Stimulated activated CD8-positive, alpha-beta memory T cell treated with anti-CD3 and anti-CD28 coated beads, Interleukin-2, amount 100 ng/mL, for 1 hour (primary cell): ENCODE measurements at places on chromosomes 1 and 21.

GRCh38 chr1:177659281-177659680 is 310.6 kb downstream of the SEC16B start:
- no peak for DNase-seq

GRCh38 chr1:6588893-6589520 is 9.2 kb downstream of the ZBTB48 start:
- no peak for DNase-seq

DNA sequence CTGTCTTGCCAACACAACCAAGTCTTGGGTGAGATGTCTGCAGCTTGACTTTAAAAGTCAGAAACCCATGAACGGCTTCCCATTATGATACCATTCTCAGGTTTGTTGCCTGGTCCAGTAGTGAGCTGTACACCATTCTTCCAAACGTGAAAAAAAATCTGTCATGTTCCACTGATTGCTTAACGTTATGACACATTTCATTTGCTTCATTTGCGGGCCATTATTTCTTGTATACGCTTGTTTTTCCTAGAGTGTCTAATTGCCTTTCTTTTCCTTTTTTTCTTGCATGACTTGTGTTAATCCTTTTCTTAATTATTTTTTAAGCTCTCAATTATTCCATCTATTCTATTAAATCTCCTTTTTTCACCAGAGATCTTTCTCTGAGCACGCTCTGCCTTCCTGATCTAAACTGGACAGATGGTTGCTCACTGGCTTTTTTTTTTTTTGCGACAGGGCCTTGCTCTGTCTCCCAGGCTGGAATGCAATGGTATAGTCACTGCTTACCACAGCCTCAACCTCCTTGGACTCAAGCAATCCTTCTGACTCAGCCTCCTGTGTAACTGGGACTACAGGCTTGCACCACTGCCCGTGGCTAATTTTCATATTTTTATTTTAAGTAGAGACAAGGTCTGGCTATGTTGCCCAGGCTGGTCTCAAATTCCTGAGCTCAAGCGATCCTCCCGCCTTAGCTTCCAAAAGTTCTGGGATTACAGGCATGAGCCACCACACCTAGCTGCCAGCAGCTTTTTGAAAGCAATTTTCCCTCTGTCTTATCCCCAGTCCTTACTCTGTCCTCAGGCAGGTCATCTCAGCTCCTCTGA is 31.7 kb upstream of the CAMTA1 start:
- DNase-seq, result no peak

DNA sequence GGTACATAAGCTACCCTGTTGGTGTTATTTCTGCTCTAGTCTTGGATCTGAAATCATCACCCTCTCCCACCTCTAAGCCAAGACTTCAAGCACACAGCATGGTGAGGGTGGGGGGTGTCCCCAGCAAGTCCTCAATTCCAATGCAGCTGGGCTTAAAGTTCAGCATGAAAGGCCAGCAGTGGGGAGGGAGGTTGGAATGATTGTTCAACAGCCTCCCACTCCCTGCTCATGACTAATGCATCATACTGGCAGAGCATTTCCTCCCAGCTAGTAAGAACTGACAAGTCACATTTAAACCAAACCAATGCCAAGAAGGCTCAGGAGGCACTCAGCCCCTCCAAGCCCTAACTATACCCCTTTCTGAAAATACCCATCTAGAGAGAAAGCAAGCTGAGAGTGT is 50.1 kb downstream of the TIAM1 start:
- no peak for DNase-seq

DNA sequence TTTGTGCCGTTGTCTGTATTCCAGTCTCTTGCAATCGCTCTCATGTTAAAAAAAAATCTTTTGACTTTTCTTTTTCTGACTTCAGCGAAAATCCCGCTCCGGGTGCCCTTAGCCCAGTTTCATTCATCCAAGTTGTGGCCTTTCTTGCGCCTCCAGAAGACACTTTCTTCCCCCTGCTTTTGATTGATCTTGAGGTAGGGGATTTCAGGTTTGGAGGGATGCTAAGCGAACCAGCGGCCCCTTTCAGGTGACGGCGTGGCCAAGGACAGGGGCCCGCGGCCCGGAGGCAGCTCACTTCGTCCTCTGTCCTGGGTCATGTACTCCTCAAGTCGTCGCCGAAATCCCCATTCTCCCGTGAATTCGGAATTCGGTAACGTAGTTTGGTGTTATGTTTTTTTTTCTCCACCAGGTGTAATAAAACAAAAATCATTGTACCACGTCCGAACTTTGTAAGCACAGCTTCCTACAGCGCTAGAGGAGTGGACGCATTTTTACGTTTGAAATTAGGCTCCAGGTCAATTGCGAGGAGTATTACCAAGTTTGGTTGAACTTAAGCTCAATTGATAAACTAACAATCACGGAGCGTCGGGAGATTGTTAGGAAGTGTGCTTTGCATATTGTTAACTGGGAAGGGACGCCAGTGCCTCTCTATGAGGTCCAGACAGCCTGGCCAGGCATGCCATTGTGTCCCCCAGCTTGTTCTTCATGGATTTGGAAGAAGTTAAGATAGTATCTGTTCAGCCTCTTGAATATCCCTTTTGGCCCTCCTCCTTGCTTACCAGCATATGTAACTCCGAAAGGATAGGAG is 1.1 kb downstream of the MRPS6 start:
- no peak for DNase-seq

DNA sequence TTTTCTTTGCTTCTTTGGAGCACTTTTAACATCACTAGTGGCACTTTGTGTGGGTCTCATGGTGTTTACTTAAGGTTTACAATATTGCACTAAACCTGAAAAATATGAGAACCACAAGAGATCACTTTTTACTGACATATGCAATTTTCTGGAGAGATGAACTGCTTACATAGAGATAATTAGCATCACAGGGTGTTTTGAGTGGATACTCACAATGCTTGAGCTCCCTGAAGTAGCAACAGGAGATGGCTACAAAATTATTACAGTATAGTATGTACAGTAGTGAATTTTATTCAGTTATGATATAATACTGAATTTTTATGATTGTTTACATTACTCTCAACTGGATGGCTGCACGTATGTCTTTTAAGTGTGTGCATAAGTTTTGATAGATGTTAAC is 22.6 kb downstream of the RPRD2 start:
- DNase-seq, result no peak

GRCh38 chr1:58773406-58773840 is 10.4 kb downstream of the JUN start:
- DNase-seq, result no peak

GRCh38 chr1:117654493-117655219 is 48.8 kb downstream of the TENT5C start:
- DNase-seq, result no peak
